Placental pericyte (primary cell): ENCODE measurements at places on chromosomes 12 and 14. TPM values are rescaled to one million over a fixed set of nuclear protein-coding genes. Genes with fewer than 3 reads are reported as not detected.

GPR84 gene
- total RNA-seq: not detected in 2 replicates

SUOX gene
- 5.9 and 17.3 TPM in 2 replicates for total RNA-seq

ZNF740 gene
- total RNA-seq: 8.6 and 15.5 TPM in 2 replicates

PAWR gene
- 29.5 and 40.2 TPM in 2 replicates for total RNA-seq

SLC38A4 gene
- 3.1 and 14.7 TPM in 2 replicates for total RNA-seq

ART4 gene
- under 0.01 and 0.14 TPM in 2 replicates for total RNA-seq

CAPS2 gene
- 1.8 and 2.4 TPM in 2 replicates for total RNA-seq

ADAM21 gene
- total RNA-seq: 0.29 TPM in 1 of 2 replicates, not detected in the other

PPP1R36 gene
- total RNA-seq: 0.43 and 1.1 TPM in 2 replicates

RNASE4 gene
- 2.9 and 7.0 TPM in 2 replicates for total RNA-seq

TSPAN11 gene
- total RNA-seq: 0.14 and 0.44 TPM in 2 replicates

KRT85 gene
- total RNA-seq: not detected in 2 replicates
